ENCODE measurements at places on chromosomes 5 and 9.

- H3K27me3 ChIP-seq = no peaks in the 10 kb centered on the region
- DNase-seq = no peak
- no peak overlapping the region for H3K27ac ChIP-seq
These were observed 16.7 kb downstream of the P4HA2 start for GRCh38 chr5:132210944-132211343.

- no peak overlapping the region for H3K27ac ChIP-seq
- H3K4me3 ChIP-seq = no peak overlapping the region
- DNase-seq = no peak
- no peaks in the 10 kb centered on the region for H3K36me3 ChIP-seq
These were observed 245.4 kb upstream of the ANKH start for GRCh38 chr5:15116996-15117395.

- no peaks in the 10 kb centered on the region for H3K4me1 ChIP-seq
- no peak overlapping the region for H3K27ac ChIP-seq
- DNase-seq = no peak
- H3K27me3 ChIP-seq = no peaks in the 10 kb centered on the region
- no peaks in the 10 kb centered on the region for H3K36me3 ChIP-seq
These were observed 130.6 kb downstream of the CACNA1B start for GRCh38 chr9:138007918-138008841.

- H3K27ac ChIP-seq = no peak overlapping the region
- DNase-seq = no peak
- H3K4me3 ChIP-seq = no peak overlapping the region
- no peaks in the 10 kb centered on the region for H3K36me3 ChIP-seq
- H3K4me1 ChIP-seq = no peaks in the 10 kb centered on the region
- peaks cover 6% of the 10 kb centered on the region for H3K27me3 ChIP-seq
These were observed 175.6 kb downstream of the MACROH2A1 start for GRCh38 chr5:135223404-135223803.

DNA sequence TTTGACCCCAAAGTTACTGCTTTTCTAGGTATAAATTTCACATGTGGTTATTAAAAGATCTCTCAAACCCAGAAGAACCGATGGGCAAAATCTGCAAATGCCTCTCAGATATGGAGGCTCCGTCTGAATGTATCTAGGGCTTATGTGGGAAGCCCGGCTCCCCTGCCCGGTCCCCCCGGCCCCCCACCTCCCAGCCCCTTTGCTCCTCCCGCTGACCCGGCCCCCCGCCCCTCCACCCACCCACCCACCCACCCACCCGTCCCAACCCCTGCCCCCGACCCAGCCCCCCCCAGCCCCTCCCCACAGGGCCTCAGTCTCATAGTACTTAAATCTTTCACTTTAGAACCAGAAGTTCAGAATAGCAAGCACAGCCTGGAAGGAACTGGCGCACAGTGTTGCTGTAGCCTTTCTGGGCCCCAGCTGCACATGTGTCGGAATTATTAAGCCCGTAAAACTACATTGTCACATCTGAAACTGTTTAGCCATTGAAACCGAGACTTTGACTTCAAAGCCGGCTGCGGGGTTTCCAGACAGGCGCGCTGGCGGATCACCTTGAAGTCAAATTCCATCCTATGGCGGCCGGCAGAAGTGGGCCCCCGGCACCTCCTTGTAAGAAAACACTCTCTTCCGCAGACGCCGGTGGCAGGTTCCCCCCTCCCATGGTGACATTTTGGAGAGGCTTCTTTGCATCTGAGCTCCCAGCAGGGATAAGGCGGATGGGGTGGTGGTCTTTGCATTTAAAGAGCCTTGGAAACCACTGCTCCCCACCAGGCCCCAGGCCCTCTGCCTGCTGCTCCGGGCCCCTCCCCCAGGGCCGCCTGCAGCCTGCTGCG, 12.8 kb downstream of the NKD2 start:
- DNase-seq = no peak
- no peaks in the 10 kb centered on the region for H3K4me1 ChIP-seq
- H3K27ac ChIP-seq = no peak overlapping the region
- H3K4me3 ChIP-seq = no peak overlapping the region
